Femur (tissue), 1 donor: ENCODE measurements at places on chromosomes 3 and 15.

DNA sequence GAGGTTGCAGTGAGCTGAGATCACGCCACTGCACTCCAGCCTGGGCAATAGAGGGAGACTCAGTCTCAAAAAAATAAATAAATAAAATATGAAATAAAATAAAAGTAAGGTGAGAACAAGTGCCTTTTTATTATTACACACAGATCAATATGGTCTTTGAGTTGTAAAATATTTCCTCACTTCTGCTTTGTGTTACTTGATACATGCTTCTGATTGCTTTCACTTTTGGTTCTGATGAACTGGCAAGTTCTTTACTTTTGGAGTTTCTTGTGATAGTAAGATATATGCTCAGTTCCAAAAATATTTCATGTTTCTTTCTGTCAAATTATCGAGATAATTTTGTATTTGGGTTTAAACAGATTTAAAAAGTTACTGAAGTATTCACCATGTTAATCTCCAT is 16.6 kb upstream of the GYG1 start:
- no peak for DNase-seq

DNA sequence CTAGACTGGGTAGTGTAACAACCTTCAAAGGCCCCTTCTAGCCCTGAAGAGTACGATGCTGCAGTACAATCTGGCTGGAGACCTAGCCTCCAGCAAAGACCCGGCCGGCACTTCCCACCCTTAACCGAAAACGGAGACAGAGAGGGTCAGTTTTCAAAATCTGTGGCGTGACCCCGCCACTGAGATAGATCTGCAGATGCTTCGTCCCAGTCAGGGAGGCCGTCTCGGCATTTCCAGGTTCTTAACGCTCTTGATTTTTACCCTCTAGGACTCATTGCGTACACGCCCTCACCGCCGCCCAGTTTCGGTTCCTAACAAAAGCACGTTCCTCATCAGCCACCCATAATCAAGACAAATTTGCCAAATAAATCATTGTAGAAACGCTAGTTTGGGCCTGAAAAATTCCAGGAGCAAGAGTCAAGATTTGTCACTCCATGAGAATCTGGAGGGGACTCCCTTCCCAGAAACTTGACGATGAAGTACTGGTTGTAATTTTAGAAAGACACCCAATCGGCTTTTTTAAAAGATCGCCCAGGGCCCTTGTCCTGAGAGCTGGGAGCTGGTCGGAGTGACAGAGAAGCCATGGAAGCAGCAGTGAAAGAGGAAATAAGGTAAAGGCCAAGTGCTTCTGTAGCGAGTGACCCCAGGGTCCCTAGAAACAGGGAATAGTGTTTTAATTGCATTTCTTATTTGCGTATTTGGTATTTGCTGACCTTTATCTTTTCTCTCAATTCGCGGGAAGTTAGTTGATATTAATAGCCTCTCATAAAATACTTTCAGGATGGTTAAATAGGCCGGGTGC is 868 bp upstream of the TMEM87A start:
- peak; percentile 76 for DNase-seq

DNA sequence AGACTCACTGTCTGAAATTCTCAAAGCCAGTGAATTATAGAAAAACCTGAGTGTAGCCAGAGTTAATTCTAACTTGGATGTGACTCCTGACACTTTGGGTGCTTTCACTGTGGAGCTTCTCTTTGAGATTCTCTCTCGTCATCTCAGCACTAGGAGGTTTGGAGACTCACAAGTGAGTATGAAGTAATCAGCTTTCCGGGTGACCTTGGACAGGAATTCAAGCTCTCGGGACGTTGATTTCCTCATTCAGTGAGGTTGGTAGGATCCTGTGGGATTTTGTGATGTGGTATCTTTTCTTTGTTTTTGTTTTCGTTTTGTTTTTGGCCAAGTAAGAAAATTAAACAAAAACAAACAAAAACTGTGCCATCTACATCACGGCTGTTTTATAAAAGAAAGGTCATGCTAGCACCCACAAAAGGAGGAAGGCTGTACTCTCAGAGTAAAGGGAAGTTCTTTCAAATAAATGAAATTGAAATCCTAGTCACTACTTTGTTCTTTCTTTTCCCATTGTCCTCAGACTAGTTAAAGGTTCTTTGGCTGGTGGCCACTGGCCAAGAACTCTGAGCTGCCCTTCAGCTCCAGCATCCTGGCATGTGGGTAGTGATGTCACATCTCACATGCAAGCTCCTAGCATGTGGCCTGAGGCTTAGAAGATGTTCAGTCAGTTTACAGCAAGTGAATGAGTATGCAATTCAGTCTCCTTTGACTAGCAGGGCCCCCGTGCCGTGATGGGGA is 263.3 kb upstream of the TPM1 start:
- DNase-seq: no peak

- no peak for DNase-seq
These were observed 31.9 kb upstream of the MCF2L2 start for GRCh38 chr3:183460081-183461055.

- DNase-seq: no peak
These were observed 26.9 kb upstream of the NR2F2 start for GRCh38 chr15:96303503-96304056.

DNA sequence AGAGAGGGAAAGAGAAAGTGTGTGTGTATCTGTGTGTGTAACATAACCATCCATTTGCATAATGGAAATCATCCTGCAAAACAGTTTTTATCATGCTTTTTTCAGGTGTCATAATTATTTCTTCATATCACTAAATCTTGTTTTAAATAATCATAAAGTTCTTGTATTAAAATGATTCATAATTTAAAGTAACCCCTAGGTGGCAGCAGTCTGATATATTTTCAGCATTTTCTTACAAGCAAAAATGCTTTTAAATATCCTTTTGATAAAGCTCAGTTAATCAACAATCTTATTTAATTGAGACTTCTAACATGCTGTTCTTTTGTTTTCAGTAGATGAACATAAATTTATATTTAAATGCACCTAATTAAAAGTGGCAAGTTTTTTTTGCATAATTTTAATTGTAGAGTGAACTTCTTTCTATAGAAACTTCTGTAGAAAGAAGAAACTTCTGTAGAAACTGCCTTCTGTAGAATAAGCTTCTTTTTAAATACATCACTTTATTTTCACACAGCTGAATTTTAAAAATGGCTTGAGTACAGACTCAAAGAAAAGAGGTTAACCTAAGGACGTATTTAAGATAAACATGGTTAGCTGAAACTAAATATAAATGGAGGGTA is 72.5 kb downstream of the OPA1 start:
- no peak for DNase-seq

DNA sequence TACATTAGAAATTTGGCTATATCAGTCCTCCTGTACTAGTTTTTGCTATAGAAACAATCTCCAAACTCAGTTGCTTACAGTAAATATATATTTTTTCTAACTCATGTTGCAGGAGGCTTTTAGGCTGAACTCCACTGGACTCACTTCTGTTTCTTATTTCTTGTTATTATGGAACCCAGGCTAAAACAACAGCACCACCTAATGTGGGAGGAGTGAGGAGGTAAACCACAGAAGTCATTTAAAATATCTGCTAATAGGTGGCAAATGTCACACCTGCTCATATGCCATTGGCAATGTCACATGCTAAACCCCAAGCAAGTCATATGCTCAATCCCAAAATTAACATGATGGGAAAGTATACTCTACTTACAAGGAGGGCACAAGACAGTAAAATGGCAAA is 462.2 kb downstream of the PLOD2 start:
- no peak for DNase-seq

GRCh38 chr3:169658311-169658931 is 5.1 kb downstream of the MECOM start:
- DNase-seq: no peak
